Posterior vena cava (tissue), 2 donors: ENCODE measurements at places on chromosomes 3 and 15. TPM values are rescaled to one million over a fixed set of nuclear protein-coding genes. Genes with fewer than 3 reads are reported as not detected.

Gene GABRR3
- not detected for total RNA-seq

Gene ROPN1B
- not detected for total RNA-seq

Gene PRICKLE2
- total RNA-seq, result 34.9 TPM

Gene GPR171
- total RNA-seq, result 0.83 TPM

Gene ONECUT1
- not detected for total RNA-seq

Gene IL12A
- 0.38 TPM for total RNA-seq

Gene IMPG2
- 0.38 TPM for total RNA-seq

Gene UBA7
- total RNA-seq, result 32.1 TPM

Gene PLA2G4E
- not detected for total RNA-seq

Gene HYAL1
- 10.6 TPM for total RNA-seq

Gene MCCC1
- total RNA-seq, result 16.5 TPM

Gene APOD
- 388 TPM for total RNA-seq

Gene PLIN1
- total RNA-seq, result 3.8 TPM

Gene ADIPOQ
- total RNA-seq, result 1.5 TPM

Gene FBXW12
- total RNA-seq, result not detected

Gene KIF23
- 4.7 TPM for total RNA-seq

Gene RBP2
- 1.1 TPM for total RNA-seq

Gene EAF2
- 7.9 TPM for total RNA-seq

Gene CDAN1
- total RNA-seq, result 10.3 TPM

Gene TRPC1
- 21.1 TPM for total RNA-seq

Gene CMTM8
- 2.8 TPM for total RNA-seq

Gene CCDC39
- total RNA-seq, result 0.90 TPM

Gene XYLB
- 6.3 TPM for total RNA-seq

Gene GOLGA8Q
- total RNA-seq, result 1.3 TPM

Gene DGKG
- 16.7 TPM for total RNA-seq

Gene DOCK3
- total RNA-seq, result 0.60 TPM

Gene PRRT3
- total RNA-seq, result 1.5 TPM

Gene SKOR1
- total RNA-seq, result 0.51 TPM

Gene CAV3
- not detected for total RNA-seq

Gene KPNA4
- total RNA-seq, result 91.6 TPM

Gene CCR3
- not detected for total RNA-seq

Gene LSAMP
- 3.7 TPM for total RNA-seq

Gene PRR20G
- not detected for total RNA-seq
